ENCODE measurements at places on chromosomes 6 and 20.

DNA sequence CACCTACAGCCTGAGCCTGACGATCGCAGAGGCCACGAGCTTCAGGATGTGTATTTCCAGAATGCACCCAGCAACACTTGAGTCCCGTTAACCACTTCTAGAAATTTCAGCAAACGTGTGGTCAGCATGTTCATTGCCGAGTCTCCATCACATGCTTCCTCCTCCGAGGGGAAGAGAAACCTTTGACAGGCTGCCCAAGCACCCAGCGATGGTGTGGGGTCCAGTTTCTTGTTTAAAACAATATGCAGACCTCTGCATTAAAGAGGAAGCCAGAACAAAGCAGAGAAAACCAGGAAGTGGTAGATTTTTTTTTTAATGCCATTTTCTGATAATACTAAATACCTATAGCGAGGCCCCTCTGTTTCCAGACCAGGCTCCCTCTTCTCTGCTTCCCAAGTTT is 71.9 kb downstream of the GNAS-AS1 start:
- no peak for DNase-seq

GRCh38 chr6:130029163-130029562 is 10.8 kb downstream of the L3MBTL3 start:
- no peak for DNase-seq

DNA sequence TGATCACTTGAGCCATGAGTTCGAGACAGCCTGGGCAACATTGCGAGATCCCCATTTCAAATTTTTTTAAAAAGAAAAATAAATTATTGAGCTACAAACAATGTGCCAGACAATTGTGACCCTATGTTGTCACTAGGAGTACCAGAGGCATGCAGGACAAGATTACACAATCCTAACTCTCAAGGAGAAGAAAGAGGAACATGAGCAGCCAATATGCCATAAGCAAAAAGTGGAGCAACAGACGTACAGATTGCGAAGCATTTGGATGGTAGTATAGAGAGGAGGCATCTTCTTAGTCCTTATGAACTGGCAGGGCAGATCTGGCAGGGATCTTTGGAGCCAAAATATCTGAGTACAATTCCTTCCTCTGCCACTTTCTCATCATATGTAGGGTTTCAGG is 156.4 kb downstream of the OR2B2 start:
- DNase-seq = no peak

- DNase-seq = no peak
Observed at GRCh38 chr6:17884498-17885478, 102.6 kb downstream of the KIF13A start.

DNA sequence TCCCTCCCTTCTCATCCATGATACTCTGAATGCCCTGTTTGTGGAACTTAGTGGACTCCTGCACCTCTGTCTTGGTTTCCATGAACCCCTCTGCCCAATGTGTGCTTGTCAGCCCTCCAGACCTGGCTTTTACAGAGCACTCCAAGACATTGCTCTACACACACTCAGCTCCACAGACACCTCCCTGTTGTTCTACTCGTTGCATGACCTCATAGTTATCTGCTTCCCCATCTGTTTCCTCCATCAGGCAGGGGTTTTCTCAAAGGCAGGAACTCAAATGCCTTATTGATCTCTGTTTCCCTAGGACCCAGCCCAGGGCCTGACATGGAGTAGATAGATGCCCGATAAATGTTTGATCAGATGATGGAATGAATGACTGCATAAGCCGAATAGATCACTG is 13.3 kb downstream of the PLCG1 start:
- no peak for DNase-seq

- no peak for DNase-seq
Observed at GRCh38 chr6:81892891-81893290, 140.4 kb upstream of the TENT5A start.

- DNase-seq = no peak
Observed at GRCh38 chr6:135675862-135676261, 175.6 kb upstream of the PDE7B start.

DNA sequence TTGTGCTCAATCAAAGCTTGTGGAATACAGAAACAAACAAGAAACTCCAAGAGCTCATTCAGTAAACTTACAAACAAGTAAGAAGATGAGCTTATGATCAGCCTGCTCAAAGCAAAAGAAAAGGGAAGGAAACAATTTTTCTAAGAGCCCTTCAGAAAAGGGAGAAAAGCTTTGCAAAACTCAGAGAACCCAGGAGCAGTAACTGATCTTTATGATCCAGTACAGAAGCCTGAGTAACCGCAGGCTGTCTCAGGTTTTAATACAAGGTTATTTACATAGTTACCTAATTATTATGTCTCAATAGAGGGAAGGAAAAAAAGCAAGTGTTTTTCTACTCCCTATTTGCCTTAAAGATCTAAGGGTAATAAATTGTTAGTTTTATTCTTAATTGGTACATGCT is 226.5 kb downstream of the MAFB start:
- no peak for DNase-seq

- DNase-seq = no peak
Observed at GRCh38 chr6:139151425-139152087, 16.7 kb downstream of the HECA start.

DNA sequence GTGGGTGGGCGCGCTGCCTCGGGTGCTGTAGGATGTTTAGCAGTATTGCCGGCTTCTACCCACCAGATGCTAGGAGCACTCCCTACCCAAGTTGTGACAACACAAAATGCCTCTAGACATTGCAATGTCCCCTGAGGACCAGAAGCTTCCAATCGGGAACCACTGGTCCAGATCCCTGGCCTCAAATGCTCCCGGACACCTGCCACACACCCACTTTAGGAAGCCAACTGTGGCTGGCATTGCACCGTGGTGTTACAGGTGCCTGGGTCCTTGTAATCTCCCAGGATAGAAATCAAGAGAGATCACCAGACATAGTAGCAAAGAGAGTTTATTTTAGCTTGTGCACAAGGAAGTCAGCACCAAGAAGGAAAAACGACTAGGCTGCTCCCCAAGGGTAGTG is 14.9 kb upstream of the RNASET2 start:
- DNase-seq = no peak

- DNase-seq = no peak
Observed at GRCh38 chr6:155887421-155887820, 431.8 kb upstream of the NOX3 start.

DNA sequence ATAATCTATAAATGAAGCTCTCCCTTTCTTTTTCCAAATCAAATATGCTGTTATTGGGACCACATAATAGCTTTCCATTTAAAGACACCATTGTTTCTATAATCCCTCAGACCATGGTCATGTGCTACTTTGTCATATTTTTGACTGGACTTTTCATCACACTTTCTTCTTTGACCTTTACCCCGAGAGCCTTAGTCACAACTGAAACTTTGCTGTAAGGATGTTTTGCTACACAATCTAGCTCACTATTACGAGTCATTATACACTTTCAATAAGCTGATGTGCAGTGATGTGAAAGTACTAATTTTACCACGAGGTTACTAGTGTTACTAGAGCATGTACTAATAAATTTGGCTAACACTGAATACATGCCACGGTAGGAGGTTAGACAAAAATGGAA is 367.2 kb upstream of the RUNX2 start:
- no peak for DNase-seq

DNA sequence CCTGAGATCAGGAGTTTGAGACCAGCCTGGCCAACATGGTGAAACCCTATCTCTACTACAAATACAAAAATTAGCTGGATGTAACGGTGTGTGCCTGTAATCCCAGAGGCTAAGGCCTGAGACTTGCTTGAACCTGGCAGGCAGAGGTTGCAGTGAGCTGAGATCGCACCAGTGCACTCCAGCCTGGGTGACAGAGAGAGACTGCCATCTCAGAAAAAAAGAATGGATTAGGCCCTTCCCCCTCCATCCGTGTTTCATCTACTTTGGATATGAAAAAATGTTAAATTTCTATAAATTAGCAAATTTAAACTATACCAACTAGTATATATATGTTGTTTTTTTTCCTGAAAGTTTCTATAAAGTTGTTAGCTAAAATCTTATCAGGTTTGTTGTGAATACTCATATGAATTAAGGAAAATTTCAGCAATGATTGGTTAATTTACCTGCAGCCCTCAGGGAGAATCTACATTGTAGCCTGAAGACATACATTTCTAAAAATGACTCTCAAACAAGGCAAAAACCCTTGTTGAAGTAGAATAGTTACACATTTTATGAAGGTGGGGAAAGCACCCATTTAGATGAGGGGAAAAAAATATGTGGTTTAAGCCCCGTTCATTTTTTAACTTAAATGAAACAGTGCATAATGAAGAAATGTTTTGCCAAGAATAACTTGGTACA is 120.9 kb downstream of the TIAM2 start:
- DNase-seq = no peak

DNA sequence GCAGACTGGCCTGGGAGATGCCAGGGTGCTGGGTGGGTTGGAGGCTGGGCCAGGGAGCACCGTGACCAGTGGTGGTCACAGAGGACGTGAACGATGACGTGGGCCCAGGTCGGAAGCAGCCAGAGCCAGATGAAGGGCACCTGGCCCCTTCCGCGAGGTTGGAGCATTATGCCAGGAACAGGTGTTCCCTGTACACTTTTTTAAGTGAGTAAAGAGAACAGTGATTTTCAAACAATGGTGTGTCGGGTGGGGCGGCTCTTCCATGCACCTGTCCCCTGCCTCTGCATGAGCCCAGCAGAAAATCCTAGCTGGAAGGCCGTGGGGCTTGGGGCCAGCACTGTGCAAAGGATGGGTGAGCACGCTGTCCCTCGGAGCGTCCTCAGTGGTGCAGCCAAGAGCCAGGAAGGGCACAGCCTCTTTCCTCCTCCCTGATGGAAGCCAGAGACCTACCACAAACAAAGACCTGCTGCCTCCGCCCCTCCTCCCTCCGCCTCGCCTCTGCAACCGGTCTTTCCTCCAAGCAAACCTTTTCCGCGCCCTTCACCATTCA is 350.5 kb downstream of the ZFAND3 start:
- no peak for DNase-seq

GRCh38 chr6:13433709-13434121 is 53.7 kb downstream of the GFOD1 start:
- DNase-seq = no peak

DNA sequence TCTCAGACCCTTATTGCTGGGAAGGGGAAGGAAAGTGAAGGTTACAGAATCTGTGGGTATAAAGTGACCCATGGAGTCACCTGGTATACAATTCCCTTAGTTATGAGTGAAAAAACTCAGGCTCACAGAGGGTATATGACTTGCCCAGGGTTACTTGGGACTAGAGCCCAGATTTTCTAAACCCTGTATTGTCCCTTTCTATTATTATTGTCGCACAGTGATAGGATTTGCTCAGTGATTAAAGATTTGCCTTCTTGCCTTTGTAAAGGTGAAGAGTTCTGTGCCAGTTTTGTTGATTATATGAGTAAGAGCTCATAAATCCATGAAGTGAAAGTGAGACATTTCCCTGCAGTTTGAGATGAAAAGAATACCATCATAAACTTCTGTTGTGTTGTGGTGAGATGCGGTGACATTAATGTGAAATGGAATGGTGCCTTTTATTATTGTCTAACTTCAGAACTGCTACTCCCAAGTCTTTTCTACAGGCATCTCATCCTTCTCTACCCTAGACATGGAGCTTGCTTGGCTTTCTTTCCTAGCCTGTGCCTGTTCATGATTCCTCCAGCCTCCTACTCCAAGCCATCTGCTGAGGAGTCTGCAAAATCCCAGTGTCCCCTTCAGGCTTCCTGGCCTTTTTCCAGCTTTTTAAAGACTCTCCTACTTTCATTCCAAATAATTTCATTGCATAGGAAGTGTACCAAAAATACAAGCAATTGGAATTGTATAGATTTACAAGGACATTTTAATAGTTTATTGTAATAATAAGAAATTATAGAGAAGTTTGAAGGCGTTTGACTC is 33.5 kb upstream of the ADIG start:
- DNase-seq = no peak

DNA sequence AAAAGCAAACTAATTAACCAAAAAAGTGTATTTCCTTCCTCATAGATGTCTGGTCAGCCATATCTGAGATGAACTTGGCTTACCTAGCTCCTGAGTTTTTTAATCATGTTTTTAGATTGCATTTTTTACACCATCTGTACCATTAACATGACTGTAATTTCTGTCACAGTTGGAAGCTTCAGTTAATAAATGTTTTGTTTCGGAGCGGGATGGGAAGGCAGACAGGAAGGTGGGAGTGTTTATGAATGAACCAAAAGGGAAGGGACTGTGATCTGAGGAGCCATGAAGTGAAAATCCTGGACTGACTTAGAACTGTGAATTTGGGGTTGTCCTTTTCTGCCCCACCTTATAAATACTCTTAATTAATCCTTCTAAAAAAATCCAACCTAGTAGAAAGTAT is 445.6 kb upstream of the SOX4 start:
- DNase-seq = no peak

- DNase-seq = no peak
Observed at GRCh38 chr20:57384953-57385761, 6.0 kb upstream of the RBM38 start.

DNA sequence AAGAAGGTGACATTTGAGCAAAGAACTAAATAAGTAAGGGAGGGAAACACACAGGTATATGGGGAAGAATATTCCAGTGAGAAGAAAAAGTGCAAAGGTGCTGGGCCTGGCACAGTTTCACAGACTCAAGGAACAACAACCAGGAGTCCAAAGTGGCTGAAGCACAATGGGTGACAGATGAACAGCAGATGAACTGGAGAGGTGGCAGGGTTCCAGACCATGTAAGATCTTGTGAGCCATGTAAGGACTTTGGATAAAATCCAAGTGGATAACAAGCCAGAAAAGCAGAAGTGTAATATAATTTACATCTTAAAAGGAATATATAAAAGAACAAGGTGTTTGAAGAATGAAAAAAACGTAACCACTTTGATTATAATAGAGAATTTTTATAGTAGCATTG is 87.9 kb downstream of the MMS22L start:
- no peak for DNase-seq

DNA sequence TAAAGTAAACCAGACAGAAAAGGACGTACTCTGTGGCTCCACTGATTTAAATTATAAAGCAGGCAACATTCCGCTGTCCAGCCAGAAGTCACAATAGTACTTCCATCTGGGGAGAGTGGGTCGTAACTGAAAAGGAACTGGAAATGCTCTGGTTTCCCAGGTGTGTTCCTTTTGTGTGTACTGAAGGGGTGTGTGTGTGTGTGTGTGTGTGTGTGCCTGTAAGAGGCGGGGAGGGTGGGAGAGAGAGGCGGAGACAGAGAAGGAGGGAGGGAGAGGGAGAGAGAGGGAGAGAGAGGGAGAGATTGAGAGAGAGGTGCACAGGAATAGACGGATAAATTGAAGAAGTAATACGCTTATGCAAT is 178.4 kb upstream of the ZNF184 start:
- no peak for DNase-seq

GRCh38 chr6:105795913-105796517 is 290.1 kb upstream of the PRDM1 start:
- DNase-seq = no peak

- no peak for DNase-seq
Observed at GRCh38 chr6:8743170-8743745, 307.9 kb upstream of the SLC35B3 start.

GRCh38 chr20:39067526-39068216 is 105.5 kb downstream of the DHX35 start:
- DNase-seq = no peak

GRCh38 chr20:58889798-58890517 is 37.4 kb downstream of the GNAS start:
- no peak for DNase-seq

GRCh38 chr6:2792330-2793110 is 27.3 kb downstream of the WRNIP1 start:
- no peak for DNase-seq
